NCI-H2081 treated with DMSO at 0.1 percent for 48 hours (cell line): ENCODE measurements at places on chromosomes 7 and 10.

DNA sequence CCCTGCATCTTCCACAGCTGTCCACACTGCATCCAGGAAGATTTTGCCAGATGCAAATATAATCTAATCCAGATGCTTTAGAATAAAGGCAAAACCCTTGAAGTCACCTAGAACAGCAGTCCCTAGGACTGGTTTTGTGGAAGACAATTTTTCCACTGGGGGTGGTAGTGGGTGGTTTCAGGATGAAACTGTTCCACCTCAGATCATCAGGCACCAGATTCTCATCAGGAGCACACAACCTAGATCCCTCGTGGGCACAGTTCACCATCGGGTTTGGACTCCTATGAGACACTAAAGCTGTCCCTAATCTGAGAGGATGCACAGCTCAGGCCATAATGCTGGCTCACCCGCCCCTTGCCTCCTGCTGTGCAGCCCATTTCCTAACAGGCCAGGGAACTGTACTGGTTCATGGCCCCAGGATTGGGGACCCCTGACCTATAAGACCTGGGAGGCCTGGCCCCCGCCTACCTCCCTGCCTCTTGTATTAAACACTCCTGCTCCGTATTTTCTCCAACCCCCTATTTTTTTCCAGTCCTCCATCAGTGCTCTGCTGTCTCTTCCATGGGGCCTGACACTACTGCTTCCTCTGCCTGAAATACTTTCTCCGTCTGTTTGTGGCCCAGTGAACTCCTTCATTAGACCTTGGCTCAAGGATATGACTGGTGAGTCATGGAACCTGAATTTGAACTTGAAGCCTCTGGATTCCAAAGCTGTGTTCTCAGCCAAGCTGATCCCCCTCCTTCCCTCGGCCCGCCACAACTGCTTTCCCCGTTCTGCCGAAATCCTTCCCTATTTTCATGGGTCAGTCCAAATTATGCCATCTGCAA lies 79.9 kb upstream of the RHEB start:
- no peak for DNase-seq

DNA sequence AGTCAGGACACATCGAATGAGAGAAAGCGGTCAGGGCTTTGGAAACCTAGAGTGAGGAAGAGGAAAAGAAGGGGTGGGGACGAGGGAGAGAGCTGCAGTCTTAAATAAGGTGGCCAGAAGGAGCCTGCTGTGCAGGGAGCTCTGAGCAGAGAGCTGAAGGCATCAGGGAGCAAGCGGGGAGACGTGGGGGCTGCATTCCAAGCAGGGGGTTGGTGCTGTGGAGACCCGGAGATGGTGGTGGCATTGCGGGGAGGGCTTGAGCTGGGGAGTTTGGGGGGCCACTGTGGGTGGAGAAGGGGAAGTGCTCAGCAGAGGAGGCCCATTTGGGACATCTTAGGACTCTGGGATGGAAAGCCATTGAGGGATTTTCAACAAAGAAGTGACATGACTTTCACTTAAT lies 38.7 kb upstream of the ZNF32 start:
- no peak for DNase-seq

- no peak for DNase-seq
These were observed 8.6 kb upstream of the LRRN3 start for GRCh38 chr7:111082351-111082750.

GRCh38 chr10:130568246-130568645 lies 432.1 kb downstream of the GLRX3 start:
- no peak for DNase-seq

- DNase-seq = no peak
These were observed 27.7 kb downstream of the RAMP3 start for GRCh38 chr7:45185028-45185863.

GRCh38 chr10:37344413-37344812 lies 219.0 kb downstream of the ANKRD30A start:
- DNase-seq = no peak

DNA sequence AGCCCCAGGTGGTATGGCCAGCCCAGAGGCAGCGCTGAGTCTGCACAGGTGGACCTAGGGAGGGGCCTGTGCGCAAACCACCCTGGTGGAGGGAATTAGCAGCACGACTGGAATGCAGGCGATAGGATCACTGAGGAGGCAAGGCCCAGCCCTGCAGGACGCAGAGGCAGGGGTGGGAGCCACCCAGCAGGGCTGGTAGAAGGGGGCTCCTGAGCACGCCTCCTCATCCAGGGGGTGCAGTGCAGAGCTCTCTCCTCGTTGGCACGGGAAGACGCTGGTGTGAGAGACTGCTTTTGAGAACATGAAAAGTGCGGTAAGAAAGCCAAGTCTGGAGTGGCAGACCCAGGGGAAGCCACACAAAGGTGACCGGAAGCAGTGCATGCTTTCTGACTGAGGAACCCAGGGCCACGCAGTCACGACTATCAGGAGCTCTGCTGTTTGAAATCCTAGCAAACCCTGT lies 6.0 kb downstream of the FXYD4 start:
- no peak for DNase-seq

DNA sequence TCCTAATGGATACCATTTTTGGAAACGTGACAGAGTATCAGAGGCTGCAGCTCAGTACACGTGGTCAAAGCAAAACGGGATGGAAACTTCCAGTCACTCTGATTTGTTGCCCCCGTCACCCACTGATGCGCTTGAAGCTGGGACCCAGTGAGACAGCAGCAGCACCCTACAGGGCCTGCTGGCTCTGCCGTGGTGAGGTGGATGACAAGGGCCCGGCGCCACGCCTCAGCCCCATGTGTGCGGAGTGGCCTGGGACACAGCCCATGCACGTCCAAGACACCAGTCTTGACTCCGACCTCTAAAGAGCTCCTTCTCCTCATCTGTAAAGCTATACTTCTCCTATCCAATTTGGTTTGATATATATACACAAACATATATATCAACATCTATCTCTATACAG lies 39.0 kb downstream of the CLEC2L start:
- DNase-seq = no peak

DNA sequence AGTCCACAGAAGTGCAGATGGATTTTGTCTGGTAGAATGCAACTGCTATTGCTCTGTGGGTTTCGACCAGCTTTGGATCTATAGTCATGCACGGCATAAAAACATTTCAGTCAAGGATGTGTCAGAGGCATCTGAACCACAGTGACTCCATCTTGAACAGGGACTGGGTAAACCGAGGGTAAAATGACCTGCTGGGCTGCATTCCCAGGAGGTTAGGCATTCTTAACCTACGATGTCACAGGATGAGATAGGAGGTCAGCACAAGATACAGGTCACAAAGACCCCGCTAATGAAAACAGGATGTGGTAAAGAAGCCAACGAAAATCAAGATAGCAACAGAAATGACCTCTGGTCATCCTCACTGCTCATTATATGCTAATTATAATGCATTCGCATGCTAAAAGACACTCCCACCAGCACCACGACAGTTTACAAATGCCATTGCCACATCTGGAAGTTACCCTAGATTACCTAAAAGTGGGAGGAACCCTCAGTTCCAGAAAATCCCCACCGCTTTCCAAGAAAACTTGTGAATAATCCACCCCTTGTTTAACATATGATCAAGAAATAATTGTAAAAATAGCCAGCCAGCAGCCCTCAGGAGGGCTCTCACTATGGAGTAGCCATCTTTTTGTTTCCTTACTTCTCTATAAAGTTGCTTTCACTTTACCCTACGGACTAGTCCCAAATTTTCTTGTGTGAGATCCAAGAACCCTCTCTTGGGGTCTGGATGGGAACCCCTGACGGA lies 50.7 kb upstream of the CPXM2 start:
- no peak for DNase-seq

- no peak for DNase-seq
These were observed 12.0 kb upstream of the KCNMA1 start for GRCh38 chr10:77649333-77650331.

DNA sequence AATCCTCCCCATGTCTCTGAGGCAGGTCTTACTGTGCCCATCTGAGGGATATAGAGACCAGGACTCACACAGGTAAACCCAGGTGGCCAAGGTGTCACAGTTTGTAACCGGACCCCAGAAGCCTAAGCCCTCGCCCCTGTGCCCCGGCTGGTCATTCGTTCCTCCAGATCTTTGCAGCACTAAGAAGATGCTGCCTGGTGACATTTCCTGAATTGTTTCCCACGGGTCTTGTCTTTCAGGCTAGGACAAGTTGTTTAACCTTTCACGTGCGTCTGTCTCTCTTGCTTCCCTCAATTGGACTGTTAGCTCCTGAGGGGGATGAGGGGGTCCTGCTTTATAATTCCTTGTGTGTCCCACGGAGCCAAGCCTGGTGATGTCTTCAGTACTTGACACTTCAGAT lies 158.0 kb downstream of the KCNMA1 start:
- no peak for DNase-seq

GRCh38 chr7:23285657-23286646 lies 13.2 kb upstream of the MALSU1 start:
- no peak for DNase-seq

GRCh38 chr7:149239345-149240143 lies at the start of gene ZNF212:
TSS of gene ZNF212 (plus strand) at chr7:149239651. CDS start at chr7:149239779, 128 bp downstream.
- DNase-seq = peak; percentile 47

GRCh38 chr10:79308016-79308415 lies 39.3 kb upstream of the PPIF start:
- no peak for DNase-seq

DNA sequence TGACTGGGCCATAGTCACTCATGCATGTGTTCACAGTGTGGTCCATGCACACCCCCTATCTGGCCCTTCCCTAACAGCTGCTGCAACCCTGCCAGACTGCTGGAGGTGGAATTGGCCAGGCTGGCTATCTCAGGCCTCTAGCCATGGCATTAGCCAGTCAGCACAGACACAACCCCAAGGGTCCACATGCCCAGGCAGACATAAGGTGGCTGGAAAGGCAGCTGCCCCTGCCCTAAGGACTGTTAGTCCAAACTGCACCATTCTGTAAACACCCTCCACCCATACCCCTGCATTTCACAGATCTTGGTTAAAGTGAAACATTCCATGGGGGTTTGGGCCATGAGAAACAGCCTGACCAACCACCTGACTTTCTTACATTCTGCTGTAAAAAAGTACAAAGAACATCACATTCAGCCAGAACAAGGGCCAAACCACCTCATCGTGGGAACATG lies 137.4 kb upstream of the KCNMA1 start:
- DNase-seq = no peak

GRCh38 chr10:109624939-109625338 lies 298.4 kb downstream of the XPNPEP1 start:
- DNase-seq = no peak

DNA sequence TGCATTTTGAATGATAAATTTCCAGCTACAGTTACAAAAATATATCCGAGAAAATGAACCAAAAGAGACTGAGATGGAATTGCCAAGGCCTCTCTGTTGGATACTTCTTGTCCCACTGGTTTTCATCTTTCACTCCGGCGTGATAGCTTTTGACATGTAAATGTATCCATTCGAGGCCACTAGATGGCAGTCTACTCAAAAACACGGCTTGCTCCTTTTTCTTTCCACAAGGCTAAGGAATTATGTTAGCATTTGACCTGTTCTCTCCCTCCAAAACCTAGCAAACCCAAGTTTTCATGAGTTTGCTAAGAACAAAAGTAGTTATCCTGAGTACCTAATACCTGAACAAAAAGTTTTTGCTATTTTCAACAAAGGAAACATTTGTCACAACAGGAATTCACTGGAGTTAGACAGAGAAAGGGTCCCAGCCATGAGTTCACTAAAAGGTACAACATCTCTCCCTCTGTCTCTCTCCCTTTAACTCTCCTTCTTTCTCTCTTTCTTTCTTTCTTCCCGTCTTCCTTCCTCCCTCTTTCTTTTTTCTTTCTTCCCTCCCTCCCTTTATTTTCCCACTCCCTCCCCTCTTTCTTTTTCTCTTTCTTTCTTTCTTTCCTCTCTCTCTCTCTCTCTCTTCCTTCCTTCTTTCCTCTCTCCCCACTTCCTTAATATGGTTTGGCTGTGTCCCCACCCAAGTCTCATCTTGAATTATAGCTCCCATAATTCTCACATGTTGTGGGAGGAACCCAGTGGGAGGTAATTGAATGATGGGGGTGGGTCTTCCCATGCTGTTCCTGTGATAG lies 207.9 kb upstream of the MYO3A start:
- DNase-seq = peak; percentile 36

- no peak for DNase-seq
These were observed 481.0 kb downstream of the PLXNA4 start for GRCh38 chr7:132095111-132095765.

- DNase-seq = no peak
These were observed 135.9 kb downstream of the ZNF92 start for GRCh38 chr7:65509368-65510186.

GRCh38 chr7:46741938-46742540 lies 821.0 kb upstream of the IGFBP3 start:
- DNase-seq = no peak

- DNase-seq = no peak
These were observed 22.1 kb downstream of the NMT2 start for GRCh38 chr10:15146366-15146765.

DNA sequence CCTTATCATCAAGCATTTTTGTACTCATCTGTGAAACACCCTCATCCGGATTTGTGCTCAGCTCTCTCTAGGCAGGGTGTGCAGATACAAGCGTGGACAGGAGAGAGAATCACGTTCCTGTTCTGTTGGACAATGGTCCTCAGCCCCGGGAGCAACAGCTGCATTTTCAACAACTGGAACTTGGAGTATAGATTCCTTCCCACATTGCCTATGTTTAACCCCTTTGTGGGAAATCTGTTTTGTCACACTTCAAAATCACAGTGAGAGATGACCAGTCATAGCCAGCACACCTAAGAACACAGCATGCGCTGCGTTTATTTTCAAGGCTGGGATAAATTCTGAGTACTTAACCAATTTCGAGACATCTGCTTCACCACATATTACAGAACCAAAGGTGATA lies 32.5 kb downstream of the MAP3K8 start:
- DNase-seq = no peak

DNA sequence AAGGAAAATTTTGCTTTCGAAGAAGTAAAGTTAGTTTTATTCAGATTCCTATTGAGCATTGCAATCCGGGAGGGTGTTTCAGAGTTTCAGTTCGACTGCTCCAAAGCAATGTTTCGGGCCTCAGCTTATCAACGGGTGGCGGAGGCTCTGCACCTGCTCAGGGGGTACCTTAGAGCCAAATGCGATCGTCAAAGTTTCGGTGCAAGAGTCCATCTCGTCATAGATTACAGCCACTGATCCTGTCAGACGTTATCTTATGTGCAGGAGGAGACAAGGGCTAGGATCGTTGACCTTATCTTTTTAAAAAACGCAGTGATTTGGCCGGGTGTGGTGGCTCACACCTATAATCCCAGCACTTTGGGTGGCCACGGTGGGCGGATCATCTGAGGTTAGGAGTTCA lies 3.8 kb upstream of the COX19 start:
- DNase-seq = no peak

GRCh38 chr10:121765204-121765603 lies 162.6 kb downstream of the ATE1 start:
- no peak for DNase-seq

- no peak for DNase-seq
These were observed 318.7 kb upstream of the CHRM2 start for GRCh38 chr7:136549756-136550155.

- no peak for DNase-seq
These were observed 81.5 kb upstream of the DIP2C start for GRCh38 chr10:770975-771374.

GRCh38 chr7:102843850-102844249 lies 69.0 kb upstream of the LRRC17 start:
- no peak for DNase-seq

- DNase-seq = no peak
These were observed 102.1 kb downstream of the PIP4K2A start for GRCh38 chr10:22612318-22612717.
